Metanephros (tissue), 2 donors: ENCODE measurements at places on chromosomes 12 and 14. TPM values are rescaled to one million over a fixed set of nuclear protein-coding genes. Genes with fewer than 3 reads are reported as not detected.

The DAO gene
- total RNA-seq, result 0.53 TPM

The SIX6 gene
- not detected for total RNA-seq

The KIF26A gene
- 28.4 TPM for total RNA-seq

The TOX4 gene
- 33.9 TPM for total RNA-seq

The LMNTD1 gene
- total RNA-seq, result not detected

The OLR1 gene
- 3.0 TPM for total RNA-seq

The JPH4 gene
- total RNA-seq, result 6.2 TPM

The SLC25A29 gene
- 52.7 TPM for total RNA-seq

The TRPV4 gene
- 13.9 TPM for total RNA-seq

The DIO2 gene
- 4.4 TPM for total RNA-seq

The HAL gene
- 1.7 TPM for total RNA-seq

The PTPN6 gene
- total RNA-seq, result 21.1 TPM

The COX8C gene
- total RNA-seq, result not detected

The LALBA gene
- not detected for total RNA-seq

The ERP27 gene
- total RNA-seq, result 14.0 TPM

The PXMP2 gene
- 58.0 TPM for total RNA-seq

The CCDC197 gene
- 0.23 TPM for total RNA-seq

The CYP46A1 gene
- 2.3 TPM for total RNA-seq

The ALDH2 gene
- total RNA-seq, result 56.5 TPM

The SERPINA9 gene
- total RNA-seq, result not detected

The STON2 gene
- 93.1 TPM for total RNA-seq

The TEX22 gene
- 0.23 TPM for total RNA-seq

The WSCD2 gene
- 7.6 TPM for total RNA-seq

The ZFYVE1 gene
- 16.8 TPM for total RNA-seq

The ST8SIA1 gene
- total RNA-seq, result 10.3 TPM

The RAD9B gene
- total RNA-seq, result 0.93 TPM

The CMKLR1 gene
- 7.5 TPM for total RNA-seq

The RHNO1 gene
- 21.3 TPM for total RNA-seq

The ANO2 gene
- total RNA-seq, result 4.9 TPM

The PTCSC3 gene
- not detected for total RNA-seq

The TBC1D30 gene
- total RNA-seq, result 9.5 TPM

The CSRP2 gene
- 55.2 TPM for total RNA-seq

The MUCL1 gene
- not detected for total RNA-seq

The KHNYN gene
- 47.3 TPM for total RNA-seq

The OVCH1 gene
- total RNA-seq, result 0.41 TPM

The DCN gene
- 388 TPM for total RNA-seq

The MOK gene
- total RNA-seq, result 27.4 TPM

The SELPLG gene
- 4.8 TPM for total RNA-seq

The RNASE3 gene
- total RNA-seq, result 3.3 TPM

The SDR9C7 gene
- not detected for total RNA-seq

The AKAP5 gene
- 4.6 TPM for total RNA-seq

The PMEL gene
- 3.2 TPM for total RNA-seq

The RPL36AL gene
- total RNA-seq, result 75.4 TPM
